ENCODE measurements at places on chromosomes 1 and 21.
A peak's percentile ranks its signal among the peaks of the same experiment; 100 is the strongest.

- peak; percentile 41 for DNase-seq
Measured at GRCh38 chr1:225508538-225509375, 80.9 kb upstream of the LBR start.

GRCh38 chr1:27623327-27624212 is 11.4 kb downstream of the FGR start:
- DNase-seq: no peak

DNA sequence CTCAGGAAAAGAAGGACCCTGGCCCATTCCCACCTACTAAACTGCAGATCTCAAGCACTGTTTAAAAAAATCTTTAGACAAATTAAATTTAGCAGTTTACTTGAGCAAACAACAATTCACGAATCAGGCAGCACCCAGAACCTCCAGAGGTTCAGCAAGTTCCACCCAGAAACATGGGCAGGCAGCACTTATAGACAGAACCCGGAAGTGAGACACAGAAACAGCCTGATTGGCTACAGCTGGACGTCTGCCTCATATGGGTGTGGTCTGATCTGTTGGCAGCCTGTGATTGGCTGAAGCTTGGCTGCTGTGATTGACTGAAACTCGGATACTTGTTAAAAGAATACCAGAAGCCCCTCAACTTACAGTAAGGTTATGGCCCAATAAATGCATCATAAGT is 34.7 kb upstream of the COL6A2 start:
- DNase-seq: no peak

- no peak for DNase-seq
Measured at GRCh38 chr1:35047188-35047858, 15.6 kb upstream of the ZMYM6 start.

- DNase-seq: no peak
Measured at GRCh38 chr1:32939655-32940371, 24.8 kb downstream of the RNF19B start.

GRCh38 chr1:13799502-13800283 is 99.7 kb downstream of the PRDM2 start:
- no peak for DNase-seq

DNA sequence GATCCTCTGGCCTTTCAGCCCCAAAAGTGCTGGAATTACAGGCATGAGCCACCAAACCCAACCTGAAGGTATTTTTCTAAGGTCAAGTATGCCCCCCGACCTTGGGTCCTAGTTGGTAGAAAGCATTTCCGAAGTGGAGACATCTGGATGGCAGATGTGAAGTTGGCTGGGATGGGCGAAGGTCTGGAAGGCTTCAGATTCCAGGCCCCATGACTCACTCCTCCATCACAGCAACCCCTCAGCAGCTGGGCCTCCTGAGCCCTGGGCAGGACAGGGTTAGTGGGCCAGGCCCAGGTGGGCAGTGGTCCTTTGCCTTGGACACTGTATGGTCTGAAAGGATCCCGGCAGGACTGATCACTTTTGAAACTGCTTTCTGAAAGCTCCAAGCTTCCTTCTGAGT is 23.3 kb downstream of the NAV1 start:
- no peak for DNase-seq

DNA sequence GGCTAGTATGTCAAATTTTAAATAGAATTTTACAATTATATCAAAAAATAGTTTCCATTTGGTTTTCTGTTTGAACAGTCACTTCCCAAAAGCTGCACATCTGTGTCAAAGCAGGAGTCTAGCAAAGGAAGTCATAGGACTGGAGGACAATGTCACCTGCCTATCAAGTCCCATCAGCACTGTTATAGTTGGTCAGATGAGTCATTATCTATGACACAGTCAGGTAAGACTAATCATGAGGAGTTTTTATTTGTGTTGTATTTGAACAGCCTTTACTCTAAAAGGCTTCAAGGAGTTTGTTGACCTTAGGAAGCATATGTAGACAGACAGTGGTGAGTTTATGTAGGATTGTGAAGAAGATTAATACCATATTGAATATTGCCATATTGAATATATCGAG is 74.2 kb upstream of the QSOX1 start:
- no peak for DNase-seq

DNA sequence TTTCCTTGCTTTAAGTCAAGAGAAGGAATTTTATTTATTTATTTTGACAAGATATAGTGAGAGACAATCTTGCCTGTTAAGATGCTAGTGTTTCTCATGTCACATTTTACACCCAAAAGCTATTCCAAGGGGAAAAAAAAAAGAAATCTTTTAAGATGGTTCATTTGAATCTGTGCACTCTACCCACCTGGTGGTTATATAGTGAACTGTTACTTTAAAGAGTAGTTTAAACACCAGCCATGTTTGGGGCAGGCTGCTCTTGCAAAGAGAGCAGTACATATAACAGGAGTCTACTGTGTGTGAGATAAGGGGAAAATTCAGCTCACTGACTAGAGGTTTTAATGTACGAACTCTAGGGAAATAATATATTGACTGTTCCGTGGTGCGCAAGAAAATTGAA is 3.3 kb upstream of the ELAVL4 start:
- no peak for DNase-seq

GRCh38 chr1:68959461-68960030 is 462.7 kb upstream of the DEPDC1 start:
- no peak for DNase-seq

GRCh38 chr1:208747979-208748378 is 503.8 kb upstream of the PLXNA2 start:
- no peak for DNase-seq

DNA sequence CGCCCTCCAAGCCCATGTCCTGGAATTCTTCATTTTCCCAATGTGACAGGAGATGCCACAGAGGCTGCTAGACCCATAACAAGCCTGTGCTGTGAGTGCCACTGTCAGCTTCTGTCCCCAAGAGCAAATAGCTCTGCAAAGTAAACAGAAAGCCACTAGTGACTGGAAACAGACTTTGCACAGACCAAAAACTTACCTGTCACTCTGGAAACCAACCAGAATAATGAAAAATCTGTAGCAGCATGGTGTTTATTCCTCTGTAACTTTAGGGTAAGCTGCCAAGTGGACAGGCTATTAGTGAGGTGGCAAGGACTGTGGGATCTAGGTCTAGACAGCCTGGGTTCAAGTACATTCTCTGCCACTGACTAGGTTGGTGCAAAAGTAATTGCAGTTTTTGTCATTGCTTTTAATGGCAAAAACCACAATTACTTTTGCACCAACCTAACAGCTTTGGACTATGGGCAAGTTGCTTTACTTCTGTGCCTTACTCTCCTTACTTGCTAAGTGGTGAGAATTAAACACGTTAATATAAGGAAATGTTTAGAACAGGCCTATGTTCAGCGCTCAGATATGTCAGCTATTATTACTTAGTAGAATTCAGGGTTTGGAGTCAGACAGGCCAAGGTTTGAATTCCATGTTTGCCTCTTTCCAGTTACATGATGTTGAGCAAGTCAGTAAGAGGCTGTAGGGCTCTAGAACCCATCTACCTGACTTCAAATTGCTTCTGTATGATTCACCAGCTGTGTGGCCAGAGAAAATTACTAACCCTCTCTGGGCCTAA is at the start of gene C8B:
Gene C8B (minus strand): TSS at position 100 of the 782 bp plus-strand sequence. CDS start 67 bp downstream, at position 33.
- DNase-seq: no peak

- no peak for DNase-seq
Measured at GRCh38 chr1:185208626-185209180, 51.7 kb downstream of the SWT1 start.

Data from NCI-H1930 (cell line).